Right renal pelvis (tissue), 4 donors: ENCODE measurements at places on chromosomes 7 and 10. TPM values are rescaled to one million over a fixed set of nuclear protein-coding genes. Genes with fewer than 3 reads are reported as not detected.

The FBXL13 gene
- 3.0 TPM for polyA plus RNA-seq

The TMEM229A gene
- polyA plus RNA-seq, result 0.21 TPM

The AKR1C2 gene
- polyA plus RNA-seq, result 7.2 TPM

The TMEM225B gene
- polyA plus RNA-seq, result 2.5 TPM

The KIF11 gene
- polyA plus RNA-seq, result 31.7 TPM

The STOX1 gene
- polyA plus RNA-seq, result 9.6 TPM

The OPALIN gene
- polyA plus RNA-seq, result not detected

The TCAF2 gene
- polyA plus RNA-seq, result 3.1 TPM

The ZNF33B gene
- 46.7 TPM for polyA plus RNA-seq

- no peak for DNase-seq
Observed at GRCh38 chr7:149791-150636, 42.4 kb upstream of the FAM20C start.

DNA sequence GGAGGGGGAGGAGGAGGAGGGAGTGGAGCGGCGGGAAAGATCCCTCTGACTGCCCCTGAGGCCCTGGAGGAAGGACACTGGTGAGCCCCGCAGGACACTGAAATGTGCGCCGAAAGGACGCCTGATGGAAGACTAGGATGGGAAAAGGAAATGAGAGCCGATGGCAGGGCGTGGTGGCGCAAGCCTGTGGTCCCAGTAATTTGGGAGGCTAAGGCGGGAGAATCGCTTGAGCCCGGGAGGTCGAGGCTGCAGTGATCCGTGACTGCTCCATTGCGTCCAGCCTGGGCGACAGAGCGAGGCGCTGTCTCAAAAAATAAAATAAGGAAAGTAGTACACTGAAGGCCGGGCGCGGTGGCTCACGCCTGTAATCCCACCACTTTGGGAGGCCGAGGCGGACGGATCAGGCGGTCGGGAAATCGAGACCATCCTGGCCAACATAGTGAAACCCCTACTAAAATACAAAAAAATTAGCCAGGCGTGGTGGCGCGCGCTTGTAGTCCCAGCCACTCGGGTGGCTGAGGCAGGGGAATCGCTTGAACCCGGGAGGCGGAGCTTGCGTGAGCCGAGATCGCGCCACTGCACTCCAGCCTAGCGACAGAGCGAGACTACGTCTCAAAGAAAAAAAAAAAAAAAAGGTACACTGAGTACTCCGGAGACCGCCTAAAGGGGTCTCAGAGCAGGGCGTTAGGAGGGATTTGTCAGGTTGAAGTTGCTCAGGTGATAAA, 561 bp upstream of the HNRNPF start:
- no peak for DNase-seq

- DNase-seq, result no peak
Observed at GRCh38 chr7:117992635-117993376, 119.6 kb upstream of the CTTNBP2 start.

- no peak for DNase-seq
Observed at GRCh38 chr10:100043796-100044195, 34.0 kb upstream of the DNMBP start.

DNA sequence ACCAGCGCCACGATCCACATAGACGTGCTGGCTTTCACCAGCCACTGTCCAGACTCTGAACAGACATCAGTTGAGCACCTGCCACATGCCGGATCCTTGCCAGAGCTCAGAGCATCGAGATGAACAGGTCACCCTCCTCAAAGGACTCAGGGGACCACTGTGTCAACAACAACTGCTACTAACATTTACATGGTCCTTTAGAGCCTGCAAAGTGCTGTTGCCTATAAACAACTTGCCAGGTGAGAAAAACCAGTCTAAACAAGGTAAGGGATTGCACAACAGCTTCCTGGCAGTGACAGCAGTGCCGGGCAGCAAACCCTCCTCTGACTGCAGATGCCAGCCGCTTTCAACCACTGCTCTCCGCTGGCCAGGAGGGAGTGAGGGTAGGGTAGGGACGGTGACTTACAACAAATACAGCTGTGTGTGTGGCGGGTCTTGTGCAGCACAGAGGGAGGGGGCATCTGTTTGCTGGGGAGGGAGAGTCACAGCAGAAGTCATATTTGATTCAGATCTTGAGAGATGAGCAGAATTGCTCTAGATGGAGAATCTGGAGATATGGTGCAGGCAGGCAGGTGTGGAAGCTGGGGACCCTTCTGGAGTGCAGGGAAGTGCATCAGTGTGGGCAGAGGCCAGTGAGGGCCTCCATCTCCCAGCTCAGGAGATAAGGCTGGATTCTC, 32.8 kb upstream of the RHEB start:
- DNase-seq, result no peak

DNA sequence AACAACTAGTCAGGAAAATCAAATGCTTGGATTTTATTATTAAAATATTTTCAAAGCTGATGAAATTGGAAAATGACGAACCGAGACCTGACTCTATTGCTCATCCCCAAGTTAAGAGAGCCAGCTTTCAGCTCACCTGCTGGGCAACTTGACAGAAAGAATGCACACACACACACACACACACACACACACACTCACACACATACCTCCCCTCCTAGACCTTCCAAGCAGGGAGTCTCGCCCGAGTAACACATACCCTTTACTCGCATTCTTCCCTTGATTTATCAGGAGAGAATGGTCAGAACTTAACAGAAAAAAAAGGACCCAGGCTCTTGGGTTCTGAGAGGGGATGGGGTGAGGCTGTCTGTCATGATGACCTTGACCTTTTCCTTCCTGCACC, 19.1 kb downstream of the GPRIN2 start:
- no peak for DNase-seq

DNA sequence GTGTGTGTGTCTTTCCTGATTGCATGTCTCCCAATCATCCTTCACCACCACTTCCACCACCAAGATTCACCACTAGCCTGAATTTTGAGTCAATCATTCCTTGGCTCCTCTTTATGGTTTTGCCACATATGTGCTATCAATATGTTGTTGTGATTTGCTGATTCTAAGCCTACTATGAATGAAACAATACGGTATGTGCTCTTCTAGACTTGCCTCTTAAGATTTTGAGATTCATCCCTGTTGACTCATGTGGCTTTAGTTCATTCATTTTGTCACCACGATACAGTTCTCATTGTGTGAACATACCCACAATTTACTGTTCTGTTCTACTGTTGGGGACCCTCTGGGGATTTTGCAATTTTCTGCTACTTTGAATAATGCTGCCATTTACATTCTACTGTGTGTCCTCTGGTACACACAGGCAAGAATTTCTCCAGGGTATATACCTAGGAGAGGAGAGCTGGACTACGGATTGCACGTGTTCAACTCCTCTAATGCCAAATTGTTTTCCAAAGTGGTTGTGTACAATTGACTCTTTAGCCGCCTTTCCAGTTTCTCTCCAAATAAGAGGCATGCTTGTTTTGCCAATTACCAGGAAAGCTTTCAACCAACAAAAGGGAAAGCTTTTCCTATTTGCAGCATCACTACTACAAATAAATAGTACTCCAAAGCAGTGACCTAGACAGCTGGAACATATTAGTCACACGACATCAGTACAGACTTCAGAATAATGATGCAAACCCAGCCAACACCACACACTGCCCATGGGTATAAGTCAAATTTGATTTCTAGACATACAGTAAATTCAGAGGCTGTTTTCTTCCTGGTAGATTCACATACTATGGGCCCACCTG, 30.0 kb downstream of the SGMS1 start:
- no peak for DNase-seq

DNA sequence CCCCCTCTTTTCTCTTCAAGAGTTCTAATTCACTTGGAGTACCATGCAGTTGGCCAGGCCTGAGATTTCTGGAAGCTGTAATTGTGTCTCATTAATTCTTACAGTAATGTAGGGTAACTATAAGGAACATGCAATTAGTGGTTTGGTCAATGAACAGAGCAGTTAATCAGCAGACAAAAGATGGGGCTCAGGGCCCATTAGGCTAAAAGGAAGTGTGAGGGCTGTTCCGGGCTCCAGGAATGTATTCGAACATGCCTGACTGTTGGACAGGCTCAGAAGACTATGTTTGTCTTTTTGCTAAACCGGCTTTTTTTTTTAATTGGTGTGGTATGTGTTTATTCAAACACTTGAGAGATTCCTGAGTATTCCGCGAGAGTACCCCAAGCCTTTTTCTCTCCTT, 42.5 kb upstream of the FZD8 start:
- DNase-seq, result no peak

DNA sequence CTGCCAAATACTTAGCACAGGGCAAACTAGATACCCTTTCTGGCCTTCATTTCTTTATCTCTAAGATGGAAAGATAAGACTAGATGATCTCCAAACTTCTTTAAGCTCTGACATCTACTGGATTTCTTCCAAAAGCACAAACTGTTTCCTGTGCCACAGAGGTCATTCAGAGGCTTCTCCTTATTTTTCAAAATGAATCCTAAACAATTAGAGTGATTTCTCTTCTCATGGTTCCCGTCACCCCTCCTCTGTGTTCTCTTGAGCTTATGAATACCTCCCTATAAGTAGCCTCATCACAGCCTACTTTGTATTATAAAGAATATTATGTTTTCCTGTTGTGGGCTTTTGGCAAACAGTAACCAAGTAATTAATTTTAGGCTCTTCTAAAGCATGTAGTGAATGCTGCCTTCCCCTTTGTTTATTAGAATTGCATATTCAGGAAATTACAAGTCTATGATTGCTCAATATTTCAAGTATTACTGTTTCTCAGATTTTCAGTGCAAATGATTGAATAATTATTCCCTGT, 179.5 kb downstream of the REEP3 start:
- no peak for DNase-seq

DNA sequence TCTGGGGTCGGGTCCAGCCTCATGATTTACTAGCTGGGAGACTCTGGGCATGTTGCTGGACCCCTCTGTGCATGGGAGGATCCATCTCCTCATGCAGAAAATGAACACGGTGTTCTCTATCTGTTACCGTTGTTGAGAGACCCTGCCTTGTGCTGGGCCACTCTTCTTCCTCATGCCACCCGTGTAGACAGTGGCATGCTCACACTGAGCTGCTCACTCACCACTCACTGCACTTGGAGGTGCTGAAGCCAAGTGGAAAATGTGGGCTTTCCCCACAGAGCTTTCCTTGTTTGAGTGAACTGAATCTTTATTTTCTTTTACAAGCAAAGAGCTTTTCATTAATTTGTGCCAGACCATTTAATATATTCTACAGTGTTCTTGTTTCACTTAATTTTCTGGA, 77.5 kb upstream of the GDF10 start:
- no peak for DNase-seq

- DNase-seq, result no peak
Observed at GRCh38 chr7:69696054-69696591, 97.8 kb downstream of the AUTS2 start.

DNA sequence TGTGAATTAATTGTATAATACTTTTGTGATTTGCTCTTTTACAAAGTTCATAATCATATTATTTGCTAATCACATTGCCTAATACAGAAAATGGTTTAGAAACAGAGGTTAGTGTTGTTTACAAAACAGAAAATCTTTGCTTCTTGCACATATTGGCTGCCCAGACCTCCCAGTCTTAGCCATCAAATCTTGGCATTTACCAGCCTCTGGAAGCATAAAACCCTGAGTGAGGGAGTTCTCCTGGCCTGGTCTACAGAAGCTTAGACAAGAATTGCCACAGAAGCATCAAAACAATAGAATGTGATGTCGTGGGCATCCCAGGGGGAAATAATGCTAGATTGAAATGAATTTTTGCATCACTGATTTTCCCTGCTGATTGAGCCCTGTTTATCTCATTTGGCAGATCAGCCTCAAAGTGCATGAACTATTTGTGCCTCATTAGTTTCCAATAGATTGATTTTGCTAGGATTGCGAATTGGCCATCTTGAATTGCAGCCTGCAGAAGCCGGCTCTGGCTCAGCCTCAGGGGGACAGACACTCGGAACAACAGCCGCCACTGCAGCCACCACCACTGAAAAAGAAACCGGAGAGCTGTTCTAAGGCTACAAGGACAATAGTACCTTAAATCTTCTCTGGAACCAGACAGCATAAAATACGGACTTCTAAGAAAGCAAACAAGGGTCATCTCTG, 11.1 kb upstream of the SORBS1 start:
- no peak for DNase-seq

DNA sequence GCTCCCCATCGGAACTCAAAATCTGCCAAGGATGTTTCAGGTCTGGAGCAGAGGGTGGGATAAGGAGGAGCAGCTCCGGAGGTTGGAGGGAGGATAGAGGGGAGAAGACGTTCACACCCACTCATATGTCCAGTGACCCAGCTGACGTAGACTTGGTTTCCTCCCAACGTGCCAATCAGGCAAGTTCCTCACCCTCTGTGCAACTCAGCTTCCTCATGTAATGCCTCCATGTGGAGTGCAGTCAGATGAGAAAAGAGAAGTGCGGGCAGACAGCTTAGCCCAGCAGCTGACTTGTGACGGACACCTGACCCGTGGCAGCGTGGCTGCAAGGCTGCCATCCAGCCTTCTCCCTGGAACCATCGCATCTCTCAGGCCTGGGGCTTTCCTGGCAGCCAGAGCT, 86.8 kb downstream of the NPTX2 start:
- DNase-seq, result no peak

- DNase-seq, result no peak
Observed at GRCh38 chr10:83078160-83078559, 1061.1 kb upstream of the GHITM start.

GRCh38 chr10:30026578-30026977, 32.8 kb downstream of the JCAD start:
- no peak for DNase-seq

- no peak for DNase-seq
Observed at GRCh38 chr7:138755331-138755747, 42.5 kb upstream of the TMEM213 start.

DNA sequence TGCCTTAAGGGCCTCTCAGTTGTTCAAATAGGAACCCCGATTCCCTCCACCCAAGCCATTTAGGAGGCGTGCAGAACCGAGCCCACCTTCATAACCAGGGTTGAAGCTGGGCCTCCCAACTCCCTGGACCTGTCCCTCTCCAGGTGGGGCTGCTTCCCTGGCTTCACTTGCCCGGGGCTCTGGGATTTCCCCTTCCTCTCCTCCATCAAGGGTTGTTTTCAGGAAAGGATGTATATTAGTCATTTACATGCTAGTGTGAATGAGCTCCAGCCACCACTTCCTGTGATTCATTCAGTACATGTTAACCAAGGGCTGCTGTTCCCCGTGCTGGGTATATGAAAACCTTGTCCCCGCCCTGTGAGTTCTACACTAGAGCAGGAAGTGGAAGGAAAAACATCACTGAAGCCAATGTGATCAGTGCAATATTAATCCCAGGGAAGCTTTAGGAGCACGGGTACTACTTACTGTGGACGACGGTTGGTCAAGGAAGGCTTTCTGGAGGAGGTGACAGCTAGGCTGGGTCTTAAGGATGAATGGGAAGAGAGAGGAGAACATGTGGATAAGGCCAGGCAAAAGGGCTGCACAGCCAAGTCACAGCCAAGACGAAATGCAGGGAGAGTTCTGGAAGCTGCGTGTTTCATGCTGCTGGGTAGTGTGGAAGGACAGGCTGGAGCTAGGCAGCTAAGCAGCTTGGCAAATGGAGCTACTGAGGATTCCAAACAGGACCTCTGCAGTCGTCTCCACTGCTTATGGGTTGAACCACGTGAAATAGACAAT, 150.1 kb upstream of the SHH start:
- no peak for DNase-seq

DNA sequence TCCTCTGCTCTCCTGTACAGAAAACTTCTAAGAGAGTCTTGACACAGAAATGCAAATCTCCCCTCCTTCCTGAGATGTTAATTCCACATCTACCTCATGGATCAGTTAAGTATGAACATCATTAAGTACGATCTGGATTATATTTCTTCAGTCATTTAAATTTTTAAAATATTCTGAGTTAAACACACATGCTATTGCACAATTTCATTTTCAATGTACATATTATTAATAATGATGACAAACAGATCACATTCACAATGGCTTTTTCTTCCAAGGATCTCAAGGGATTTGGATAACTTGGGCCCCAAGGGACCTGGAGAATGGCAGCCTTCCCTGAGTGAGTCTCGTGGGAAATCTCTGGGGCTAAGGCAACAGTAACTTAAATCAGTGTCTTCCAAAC, 16.2 kb downstream of the BEND7 start:
- no peak for DNase-seq
